ENCODE measurements at places on chromosomes 1 and 21.

DNA sequence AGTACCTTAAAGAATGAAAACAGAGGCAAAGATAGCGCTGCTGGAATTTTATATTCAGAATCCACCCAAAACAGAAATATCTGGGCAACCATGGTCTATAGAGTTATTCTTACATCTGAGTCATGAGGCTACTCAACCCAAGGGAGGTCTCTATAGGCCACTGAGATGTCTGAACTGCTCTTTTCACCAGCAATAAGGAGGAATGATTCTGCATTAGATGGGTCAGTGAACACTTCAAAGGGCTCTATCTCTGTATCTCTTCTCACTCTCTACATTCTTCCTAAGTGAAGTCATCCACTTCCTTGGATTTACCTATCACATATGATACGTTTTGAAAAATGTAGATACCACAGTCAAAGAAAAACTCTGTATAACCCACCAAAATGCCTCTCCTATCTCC is 90.2 kb upstream of the NGF start:
- DNase-seq = no peak

- DNase-seq = no peak
Measured at GRCh38 chr1:31879981-31880608, 58.1 kb downstream of the PTP4A2 start.

- DNase-seq = no peak
Measured at GRCh38 chr21:33899199-33899598, 16.4 kb downstream of the ATP5PO start.

GRCh38 chr1:26126321-26127084 is 14.9 kb downstream of the PDIK1L start:
- DNase-seq = no peak

- peak; percentile 23 for DNase-seq
Measured at GRCh38 chr1:169546087-169546995, 39.9 kb downstream of the F5 start.

- no peak for DNase-seq
Measured at GRCh38 chr1:88247666-88248065, 436.4 kb upstream of the PKN2 start.

GRCh38 chr1:231950331-231951128 is 323.9 kb downstream of the DISC1 start:
- no peak for DNase-seq

GRCh38 chr1:174398246-174398645 is 49.5 kb upstream of the GPR52 start:
- no peak for DNase-seq

DNA sequence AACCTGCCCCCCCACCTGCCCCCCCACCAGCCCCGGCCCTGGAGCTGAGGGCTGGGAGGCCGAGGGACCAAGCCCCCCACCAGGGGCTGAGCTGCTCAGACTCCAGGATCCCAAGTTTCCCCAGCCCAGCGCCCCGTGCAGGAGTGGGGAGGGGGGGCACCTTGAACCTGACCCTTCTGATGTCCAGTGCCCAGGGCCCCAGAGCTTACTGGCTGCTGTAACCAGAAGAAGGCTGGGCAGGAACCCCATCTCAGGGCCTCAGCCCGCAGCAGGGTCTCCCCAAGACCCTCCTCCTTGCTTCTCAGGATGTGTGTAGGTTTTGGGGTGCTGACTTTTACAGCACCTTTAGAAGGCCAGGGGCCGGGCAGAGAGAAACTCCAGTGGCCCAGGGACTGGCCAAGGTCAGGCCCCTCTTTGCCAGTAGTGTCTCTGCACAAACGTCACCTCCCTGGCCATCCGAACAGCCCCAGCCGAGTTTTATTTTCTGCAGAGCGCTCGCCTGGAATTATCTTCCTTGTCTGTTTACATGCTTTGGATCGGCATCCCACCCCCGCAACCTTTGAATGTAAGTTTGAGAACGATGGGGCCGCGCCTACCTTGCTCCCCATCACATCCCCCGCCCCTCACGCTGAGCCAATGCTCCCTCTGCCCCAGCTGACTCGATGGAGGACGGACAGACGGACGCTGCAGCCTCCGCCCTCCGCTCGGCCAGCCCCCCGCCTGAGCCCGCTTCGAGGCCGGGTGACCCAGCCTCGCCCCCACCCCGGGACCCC is 70.1 kb upstream of the CASZ1 start:
- DNase-seq = no peak

- no peak for DNase-seq
Measured at GRCh38 chr1:3736131-3736561, 16.1 kb upstream of the CCDC27 start.

GRCh38 chr1:205188596-205188995 is 22.9 kb downstream of the DSTYK start:
- DNase-seq = no peak

DNA sequence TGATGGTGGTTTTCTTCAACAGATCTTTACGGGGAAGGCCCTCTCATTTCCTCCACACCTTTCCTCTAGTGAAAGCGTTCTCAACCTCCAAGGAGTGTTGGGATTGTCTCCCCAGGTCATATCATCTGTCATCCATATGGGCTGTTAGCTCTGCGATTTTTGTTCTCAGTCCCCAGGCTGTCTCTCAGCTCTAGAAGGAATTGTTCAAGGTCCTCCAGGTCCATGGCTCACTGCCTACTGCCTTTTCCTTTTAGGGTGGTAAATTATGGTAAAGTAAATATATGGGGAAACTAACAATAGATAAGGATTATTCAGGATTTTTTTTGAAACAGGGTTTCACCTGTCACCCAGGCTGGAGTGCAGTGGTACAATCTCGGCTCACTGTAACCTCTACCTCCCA is 37.6 kb downstream of the ELF3 start:
- DNase-seq = no peak

DNA sequence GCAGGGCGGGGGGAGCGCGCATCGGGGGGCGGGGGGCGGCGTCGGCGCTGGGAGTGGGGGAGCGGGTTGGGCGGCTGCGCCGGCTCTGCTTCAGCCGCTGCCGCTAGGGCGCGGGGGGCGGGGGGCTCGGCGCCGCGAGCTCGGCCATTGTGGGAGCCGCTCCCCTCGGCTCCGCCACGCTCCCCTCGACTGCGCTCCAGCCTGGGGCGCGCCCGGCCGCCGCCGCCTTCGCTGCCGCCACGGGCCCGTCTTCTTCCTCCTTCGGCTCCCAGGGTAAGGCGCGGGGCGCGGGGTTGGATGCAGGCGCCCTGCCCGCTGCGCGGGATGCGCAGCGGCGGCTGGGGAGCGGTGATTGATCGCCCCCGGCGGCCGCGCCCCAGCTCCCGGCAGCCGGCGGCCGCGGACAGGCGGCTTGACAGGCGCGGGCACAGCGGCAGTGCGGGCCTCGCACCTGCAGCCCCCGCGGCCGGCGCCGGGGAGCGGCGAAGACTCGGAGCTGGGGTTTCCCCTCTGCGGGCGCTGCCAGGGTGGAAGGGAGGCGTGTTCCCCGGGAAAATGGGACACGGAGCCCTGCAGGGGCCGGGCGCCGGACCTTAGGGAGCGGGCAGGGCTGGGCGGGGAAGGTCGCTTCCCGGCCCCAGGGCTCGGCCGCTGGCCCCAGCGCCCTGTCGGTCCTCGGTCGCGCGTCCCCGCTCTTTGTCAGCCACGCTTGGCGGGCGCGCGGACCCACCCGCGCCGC is 55.3 kb downstream of the NDUFS5 start:
- no peak for DNase-seq

GRCh38 chr1:222373216-222373615 is 174.7 kb downstream of the HHIPL2 start:
- no peak for DNase-seq

DNA sequence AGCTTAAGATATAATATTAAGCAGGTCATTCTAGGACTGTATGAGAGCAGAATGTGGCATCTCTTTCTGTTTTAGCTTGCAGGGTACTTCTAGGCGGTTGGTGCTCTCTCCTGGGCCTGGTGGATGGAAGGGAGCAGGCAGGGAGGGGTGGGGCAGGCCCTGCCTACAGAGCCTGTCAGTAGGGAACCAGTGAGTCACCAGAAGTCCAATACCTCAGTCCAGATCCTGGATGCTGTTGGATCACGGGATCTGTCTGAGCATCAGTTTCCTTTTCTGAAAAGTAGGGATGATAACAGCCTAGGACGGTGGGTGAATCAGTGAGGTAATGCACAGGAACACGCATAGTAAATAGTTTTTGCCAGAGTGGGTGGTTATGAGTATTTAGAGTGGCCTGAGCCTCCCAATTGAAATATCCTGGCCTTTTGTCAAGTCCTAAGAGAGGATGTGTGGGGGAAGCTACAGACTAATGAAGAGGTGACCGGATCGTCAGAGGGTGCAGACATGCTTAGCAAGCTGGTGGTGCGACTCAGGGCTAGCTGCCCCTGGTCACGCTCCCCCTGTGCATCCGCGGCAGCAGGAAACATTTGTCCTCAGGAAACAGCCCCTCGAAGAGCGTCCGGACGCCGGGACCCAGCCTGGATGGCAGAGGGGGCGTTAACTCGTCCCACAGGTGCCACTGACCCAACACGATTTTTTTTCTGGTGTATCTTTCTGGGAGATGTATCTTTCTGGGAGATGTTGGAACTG is 23.9 kb downstream of the NAV1 start:
- DNase-seq = no peak

DNA sequence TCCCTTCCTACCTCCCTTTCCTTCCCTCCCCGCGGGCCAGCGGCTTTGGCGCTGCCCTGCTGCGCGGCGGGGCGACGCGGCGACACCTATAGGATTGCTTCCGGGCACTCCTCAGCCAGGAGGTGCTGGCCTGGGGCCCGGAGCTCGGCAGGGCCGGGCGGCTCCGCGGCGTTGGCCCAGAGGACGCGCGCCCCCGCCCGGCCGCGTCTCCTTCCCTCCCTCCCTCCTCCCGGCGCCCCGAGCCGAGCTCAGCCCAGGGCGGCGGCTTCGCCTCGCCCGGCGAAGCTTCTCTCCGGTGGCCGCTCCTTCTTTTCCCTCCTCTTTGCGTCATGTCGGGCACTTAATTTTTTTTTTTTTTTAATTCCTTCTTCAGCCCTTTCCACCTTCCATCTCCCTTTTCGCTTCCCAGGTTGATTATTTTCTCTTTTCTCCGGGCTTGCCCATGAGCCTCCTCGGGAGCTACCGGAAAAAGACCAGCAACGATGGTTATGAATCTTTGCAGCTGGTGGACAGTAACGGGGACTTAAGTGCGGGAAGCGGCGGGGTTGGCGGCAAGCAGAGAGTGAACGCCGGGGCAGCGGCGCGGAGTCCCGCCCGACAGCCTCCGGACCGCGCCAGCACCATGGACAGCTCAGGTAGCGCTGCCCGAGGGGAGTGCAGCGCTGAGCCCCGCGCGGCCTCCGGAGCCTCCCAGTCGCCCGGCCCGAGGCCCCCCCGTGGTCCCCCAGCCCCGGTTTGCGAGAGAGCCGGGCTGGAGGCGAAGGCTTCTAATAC is at the start of gene DNAJC6:
DNAJC6 (plus strand) TSS at position 240 of the 774 bp plus-strand sequence; CDS start at position 443, 203 bp downstream.
- DNase-seq = peak; percentile 61

DNA sequence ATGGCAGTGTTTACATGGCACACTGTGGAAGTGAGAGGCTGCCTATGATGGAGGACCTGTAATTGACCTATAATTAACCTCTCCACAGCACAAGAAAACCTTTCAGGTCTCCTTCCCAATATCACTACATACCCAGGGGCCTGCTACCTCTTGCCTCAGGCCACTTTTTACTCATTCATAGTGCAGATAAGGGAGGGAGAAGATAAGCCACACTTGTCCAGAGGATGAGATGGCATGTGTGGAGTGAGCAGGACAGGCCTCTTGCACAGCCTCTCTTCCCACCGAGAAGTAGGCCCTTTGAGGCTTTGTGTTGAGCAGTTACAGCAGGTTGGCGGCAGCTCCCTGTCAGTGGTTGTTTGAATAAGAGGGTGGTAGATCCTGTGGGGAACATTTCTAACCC is 31.1 kb upstream of the IKBKE start:
- DNase-seq = no peak

DNA sequence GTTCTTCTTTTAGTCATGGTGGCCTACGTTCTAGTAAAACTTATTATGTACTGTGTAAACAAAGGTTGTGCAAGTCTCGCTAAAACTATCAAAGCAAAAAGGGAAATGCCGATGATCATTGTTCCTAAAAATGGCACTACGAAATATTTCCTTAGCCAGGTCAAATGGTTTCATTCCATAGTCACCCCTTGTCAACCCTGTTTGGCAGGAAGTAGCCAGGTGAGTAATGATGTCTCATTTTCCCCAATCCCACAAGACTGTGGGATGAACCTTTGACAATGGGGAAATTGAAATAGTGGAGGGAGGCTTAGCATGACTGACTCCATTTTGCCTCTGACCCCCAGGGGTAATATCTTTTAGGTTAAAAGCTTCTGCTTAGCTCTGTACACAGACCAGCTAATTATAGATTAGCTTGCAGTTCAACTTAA is 5.6 kb upstream of the REN start:
- no peak for DNase-seq

DNA sequence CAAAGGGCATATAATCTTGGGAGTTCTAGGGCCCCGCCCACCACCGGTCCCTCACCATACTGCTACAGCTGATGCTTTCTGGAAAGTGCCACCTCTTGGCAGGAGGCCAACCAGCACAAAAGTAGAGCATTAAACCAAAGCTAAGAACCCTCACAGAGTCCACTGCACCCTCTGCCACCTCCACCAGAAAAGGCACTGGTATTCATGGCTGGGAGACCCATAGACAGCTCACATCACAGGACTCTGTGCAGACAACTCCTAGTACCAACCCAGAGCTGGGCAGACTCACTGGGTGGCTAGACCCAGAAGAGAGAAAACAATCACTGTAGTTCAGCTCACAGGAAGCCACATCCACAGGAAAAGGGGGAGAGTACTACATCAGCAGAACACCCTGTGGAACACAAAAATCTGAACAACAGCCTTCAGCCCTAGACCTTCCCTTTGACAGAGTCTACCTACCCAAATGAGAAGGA is 10.8 kb downstream of the THEM4 start:
- DNase-seq = peak; percentile 75

GRCh38 chr1:111176678-111177077 is 23.8 kb downstream of the DENND2D start:
- no peak for DNase-seq

DNA sequence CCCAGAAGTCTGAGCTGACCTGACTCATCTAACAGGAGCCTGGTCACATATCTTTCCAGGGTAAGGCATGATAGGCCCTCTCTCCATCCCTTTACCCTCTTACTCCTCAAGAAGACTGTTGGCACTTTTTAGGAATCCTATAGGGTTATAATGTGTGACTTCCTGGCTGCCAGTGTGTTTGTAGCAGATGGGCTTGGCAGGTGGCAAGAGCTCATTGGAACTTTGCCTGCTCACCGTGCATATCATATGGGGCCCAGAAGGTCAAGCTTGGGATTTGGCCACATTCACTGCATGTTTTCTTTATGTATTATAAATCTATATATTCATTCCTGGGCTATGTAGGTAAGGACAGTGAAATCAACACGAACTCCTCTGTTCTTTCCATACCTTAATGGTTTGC is 5.2 kb downstream of the KAZN start:
- DNase-seq = no peak

Data from T-helper 2 cell (primary cell).